ENCODE measurements at places on chromosomes 1 and 21.

- H3K4me1 ChIP-seq, result peaks cover 42% of the 10 kb centered on the region
- peaks cover 38% of the 10 kb centered on the region for H3K36me3 ChIP-seq
- peak overlapping the region; percentile 90 for H3K27ac ChIP-seq
- no peak for DNase-seq
These were observed 11.6 kb downstream of the RNF223 start for GRCh38 chr1:1062348-1063163.

GRCh38 chr1:59431566-59432294 is 134.8 kb downstream of the FGGY start:
- H3K4me1 ChIP-seq, result peaks cover 23% of the 10 kb centered on the region
- no peak for DNase-seq
- no peaks in the 10 kb centered on the region for H3K36me3 ChIP-seq
- peak overlapping the region; percentile 66 for H3K27ac ChIP-seq
- no peak overlapping the region for H3K4me3 ChIP-seq
- no peaks in the 10 kb centered on the region for H3K27me3 ChIP-seq

GRCh38 chr1:215082532-215083382 is at the start of gene KCNK2:
KCNK2 (plus strand) TSS chr1:215082737; CDS start chr1:215083386, 649 bp downstream.
- H3K36me3 ChIP-seq, result no peaks in the 10 kb centered on the region
- DNase-seq, result no peak
- peaks cover 44% of the 10 kb centered on the region for H3K27me3 ChIP-seq
- H3K4me3 ChIP-seq, result peak within 1 kb of the TSS; percentile 10
- no peak within 1 kb of the TSS for H3K27ac ChIP-seq
- H3K4me1 ChIP-seq, result peaks cover 7% of the 10 kb centered on the region

DNA sequence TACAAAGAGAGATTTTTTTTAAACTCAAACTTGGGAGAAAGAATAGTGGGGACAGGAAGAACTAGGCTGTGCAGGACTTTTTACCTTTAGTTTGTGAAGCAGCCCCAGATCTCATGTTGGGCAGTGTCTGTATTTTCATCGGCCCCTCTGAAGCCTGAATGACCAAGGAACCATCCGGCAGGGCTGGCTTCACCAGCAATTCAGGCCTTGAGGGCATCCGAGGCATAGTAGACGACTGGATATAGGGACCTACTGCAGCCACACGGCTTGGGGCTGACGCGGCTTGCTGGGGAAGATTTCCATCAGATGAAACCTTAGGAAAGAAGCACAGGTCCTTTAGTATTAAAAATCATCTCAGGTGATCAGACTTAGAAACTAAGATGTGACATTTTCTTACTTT is 43.7 kb downstream of the TP53BP2 start:
- peaks cover 36% of the 10 kb centered on the region for H3K36me3 ChIP-seq
- no peak overlapping the region for H3K4me3 ChIP-seq
- H3K27ac ChIP-seq, result no peak overlapping the region
- no peak for DNase-seq
- H3K27me3 ChIP-seq, result no peaks in the 10 kb centered on the region

DNA sequence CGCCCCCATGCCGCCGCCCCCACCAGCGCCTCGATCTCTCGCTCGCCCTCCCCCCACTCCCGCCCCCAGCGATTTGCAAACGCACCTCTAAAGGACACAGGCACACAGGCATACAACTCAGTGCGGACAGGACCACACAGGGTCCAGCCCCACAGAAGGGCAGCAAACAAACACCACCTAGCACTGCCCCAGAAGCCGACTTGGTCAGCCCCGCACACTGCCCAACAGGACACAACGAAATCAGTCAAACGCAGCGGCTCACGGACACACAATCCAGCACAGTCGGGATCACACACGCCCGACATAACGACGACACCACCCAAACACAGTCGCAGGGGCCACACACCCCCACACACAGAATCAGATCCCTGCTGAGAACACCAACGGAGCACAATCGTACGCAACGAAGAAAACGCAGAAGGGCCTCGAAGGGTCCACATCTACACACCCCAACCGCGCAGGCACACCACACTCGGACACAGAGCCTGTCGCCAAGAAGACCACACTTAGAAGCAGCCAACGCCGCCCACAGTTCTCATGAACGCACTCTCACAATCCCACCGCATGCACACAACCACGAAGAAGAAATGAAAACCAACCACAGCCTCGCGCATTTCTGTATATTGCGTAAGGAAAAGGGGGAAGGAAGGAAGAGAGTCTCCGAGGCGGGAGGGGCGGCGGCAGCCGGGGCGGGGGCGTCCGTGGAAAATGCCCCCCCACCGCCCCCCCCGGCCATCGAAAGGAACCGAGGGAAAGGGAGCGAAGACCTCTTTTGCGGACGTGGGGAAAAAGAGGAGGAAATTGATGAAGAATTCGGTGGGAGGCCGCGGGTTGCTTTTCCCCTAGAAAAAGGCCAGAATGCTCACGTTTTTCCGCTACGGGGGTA is 481 bp downstream of the TAL1 start:
- peaks cover 86% of the 10 kb centered on the region for H3K27me3 ChIP-seq
- H3K27ac ChIP-seq, result peak overlapping the region; percentile 0
- DNase-seq, result peak; percentile 43
- peaks cover 24% of the 10 kb centered on the region for H3K4me1 ChIP-seq
- peak overlapping the region; percentile 67 for H3K4me3 ChIP-seq
